Tibial nerve (tissue), 4 donors: ENCODE measurements at places on chromosomes 16 and 17.
A peak's percentile ranks its signal among the peaks of the same experiment; 100 is the strongest.

DNA sequence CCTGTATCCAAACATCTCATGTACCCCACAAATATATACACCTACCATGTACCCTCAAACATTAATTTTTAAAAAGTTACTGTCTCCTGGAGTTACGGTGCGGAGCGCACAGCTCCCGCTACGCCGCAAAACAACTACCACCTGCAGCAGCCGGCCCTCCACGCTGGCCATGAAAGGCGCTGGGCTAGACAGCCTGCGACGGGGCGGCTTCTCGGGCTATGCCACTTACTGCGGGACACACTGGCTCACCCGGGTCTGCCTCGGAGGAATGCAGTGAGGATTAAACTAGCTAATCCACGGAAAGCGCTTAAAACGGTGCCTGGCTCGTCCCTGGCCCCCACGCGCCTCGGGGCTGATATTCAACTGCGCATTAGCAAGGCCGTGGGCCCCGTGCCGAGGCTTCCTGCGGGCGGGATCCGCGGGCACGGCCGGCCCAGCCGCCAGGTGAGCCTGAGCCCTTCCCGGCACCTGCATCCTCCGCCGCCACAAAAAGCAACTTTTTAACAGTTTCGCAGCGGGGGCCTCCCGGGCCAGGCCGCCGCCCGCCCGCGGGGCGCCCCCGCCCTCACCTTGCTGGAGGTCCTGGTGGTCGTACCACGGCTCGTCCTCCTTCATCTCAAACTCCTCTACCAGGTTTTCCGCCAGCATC is 633 bp downstream of the CDR2 start:
- peak; percentile 27 for DNase-seq

GRCh38 chr16:2487903-2488531 is 13.1 kb downstream of the TBC1D24 start:
- DNase-seq, result no peak

GRCh38 chr17:7019367-7019766 is 3.5 kb upstream of the BCL6B start:
- no peak for DNase-seq

DNA sequence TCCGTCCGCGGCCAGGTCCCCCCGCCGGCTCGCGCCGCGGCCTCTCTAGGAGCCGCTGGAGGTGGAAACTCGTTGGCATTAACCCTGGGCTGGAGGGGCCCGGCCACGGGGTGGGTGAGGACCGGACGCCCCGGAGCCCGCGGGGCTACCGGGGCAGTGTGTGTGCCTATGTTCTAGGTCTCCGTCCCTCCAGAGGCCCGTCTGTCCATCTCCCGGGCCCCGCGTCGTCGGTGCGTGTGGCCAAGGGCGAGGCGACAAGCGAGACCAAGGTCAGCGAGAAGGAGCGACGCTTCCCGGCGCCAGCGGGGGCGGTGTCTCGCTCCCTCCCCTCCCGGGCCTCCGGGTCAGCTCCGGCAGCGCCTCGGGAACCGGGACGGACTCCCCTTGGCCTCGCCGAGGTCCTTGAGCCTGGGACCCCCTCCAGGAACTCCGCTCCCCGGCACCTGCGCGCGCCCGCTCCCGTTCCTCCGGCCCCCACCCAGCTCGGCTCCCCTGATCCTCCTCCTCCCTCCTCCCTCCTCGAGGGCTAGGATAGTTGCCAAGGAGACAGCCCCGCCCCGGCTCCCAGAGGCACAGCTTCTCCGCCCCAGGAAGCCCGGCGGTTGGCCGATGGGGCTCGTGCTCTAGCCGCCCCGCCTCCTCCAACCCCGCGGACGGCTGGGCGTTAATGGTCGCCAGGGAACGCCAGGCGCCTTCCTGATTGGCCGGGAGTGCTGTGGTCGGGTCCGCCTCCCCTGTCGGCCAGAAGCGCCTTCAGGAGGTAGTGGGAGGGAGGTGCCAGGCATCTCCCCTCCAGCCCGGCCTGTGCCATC is 663 bp upstream of the ZNF768 start:
- peak; percentile 98 for DNase-seq

GRCh38 chr17:33057564-33057963 is 65.9 kb downstream of the SPACA3 start:
- DNase-seq, result no peak
